ENCODE measurements at places on chromosomes 1 and 21. TPM values are rescaled to one million over a fixed set of nuclear protein-coding genes. Genes with fewer than 3 reads are reported as not detected.

FCGR3A gene
- total RNA-seq: 1.00 TPM

CACNA1S gene
- total RNA-seq: not detected

- ATAC-seq: no peak
Observed at GRCh38 chr1:17498214-17498613, 41.3 kb upstream of the ARHGEF10L start.

DNA sequence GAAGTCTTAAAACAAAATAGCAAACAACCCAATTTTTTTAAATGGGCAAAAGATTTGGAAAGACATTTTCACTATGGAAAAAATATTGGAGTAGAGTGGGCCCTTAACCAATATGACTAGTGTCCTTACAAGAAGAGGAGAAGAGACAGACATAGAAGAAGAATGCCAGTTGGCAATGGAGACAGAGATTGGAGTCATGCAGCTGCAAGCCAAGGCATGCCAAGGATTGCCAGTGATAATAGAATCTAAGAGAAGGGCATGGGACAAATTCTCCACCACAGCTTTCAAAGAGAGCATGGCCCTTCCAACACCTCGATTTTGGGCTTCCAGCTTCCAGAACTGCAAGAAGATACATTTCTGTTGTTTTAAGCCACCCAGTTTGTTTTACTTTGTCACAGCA, 92.7 kb downstream of the RGS2 start:
- ATAC-seq: no peak

CATSPERE gene
- 0.64 TPM for total RNA-seq

- peak; percentile 27 for ATAC-seq
Observed at GRCh38 chr1:94884106-94884505, 42.8 kb downstream of the CNN3 start.

DNA sequence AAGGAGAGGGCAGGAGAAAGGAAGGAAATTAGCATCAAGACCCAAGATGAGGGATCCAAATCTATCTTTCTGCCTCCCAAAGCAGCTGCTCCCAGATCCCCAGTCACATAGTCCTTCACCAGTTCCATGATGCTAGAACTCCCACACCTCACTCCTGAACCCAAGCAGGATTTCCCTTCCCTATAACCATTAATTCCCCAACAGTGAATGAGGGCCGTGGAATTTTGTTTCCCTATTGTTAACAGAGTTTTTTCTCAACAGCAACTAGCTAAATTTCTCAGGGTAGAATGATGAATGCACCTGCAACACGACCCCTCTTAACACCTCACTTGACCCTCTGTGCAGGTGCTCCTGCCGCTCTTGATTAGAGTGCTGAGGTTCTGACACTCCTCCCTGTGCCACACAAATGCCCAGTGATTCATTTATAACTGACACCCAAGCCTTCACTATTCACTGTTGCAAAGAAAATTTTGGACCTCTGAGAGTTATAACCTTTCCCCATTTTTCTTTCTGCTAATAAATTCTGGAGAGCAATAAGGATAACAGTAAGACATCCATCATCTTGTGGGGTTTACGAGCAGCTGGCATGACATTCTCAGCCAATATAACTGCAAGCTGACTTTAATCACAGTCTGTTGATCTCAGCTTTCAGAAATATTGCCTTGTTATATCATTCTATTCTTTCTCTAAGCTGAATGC, 25.4 kb upstream of the NPL start:
- no peak for ATAC-seq

DNA sequence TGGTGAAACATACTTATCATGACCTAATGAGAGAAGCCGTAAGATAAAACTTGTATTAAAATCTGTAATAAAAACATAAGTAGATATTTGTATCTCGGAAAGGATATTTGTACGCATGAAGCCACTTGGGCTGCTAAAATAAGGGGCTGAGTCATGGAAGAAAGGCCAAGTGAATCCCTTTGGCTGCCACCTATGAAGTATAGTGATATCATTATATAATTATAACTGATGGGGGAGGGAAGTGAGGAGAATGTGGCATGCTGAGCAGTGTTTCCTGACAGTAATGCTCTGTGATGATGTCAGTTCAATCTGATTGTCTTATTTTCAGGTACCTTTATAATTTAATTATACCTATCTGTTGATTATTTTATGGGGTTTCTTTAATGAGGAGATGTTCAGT, 13.6 kb downstream of the RWDD3 start:
- ATAC-seq: no peak

DNA sequence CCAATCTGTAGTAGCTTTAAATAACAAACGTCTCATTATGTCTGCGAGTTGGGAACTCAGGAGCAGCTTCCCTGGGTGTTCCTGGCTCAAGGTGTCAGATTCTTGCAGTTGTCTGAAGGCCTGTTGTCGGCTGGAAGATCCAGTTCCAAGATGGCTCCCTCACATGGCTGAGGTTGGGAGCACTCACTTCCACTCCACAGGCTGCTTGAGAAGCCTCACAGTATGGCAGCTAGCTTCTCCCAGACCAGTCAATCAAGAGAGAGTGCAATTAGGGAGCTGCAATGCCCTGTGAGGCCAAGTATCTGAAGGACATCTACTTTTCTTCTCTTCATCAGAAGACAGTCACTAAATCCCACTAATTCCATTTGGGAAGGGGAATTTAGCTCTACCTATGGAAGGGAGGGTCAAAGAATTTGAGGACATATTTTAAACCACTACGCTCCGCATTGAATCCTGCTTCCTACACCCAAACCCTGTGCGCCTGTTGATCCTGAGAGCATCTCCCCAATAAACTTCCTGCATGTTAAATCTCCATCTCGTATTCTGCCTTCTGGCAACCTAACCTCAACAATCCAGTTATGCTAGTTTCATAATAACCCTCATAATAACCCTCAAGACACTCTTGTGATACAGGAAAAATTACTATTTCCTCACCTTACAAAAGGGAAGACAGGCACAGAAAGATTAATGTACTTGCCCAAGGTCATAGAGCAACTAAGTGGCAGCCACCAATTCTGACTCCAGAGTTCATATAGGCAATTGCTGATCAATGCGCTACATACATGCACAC, 3.6 kb upstream of the VPS26C start:
- peak; percentile 5 for ATAC-seq
